T-helper 1 cell (primary cell): ENCODE measurements at places on chromosomes 4 and X.

GRCh38 chr4:132982151-132982550, 166.9 kb upstream of the PCDH10 start:
- no peak for DNase-seq

GRCh38 chr4:168659741-168660465, 163.1 kb downstream of the PALLD start:
- DNase-seq, result no peak

DNA sequence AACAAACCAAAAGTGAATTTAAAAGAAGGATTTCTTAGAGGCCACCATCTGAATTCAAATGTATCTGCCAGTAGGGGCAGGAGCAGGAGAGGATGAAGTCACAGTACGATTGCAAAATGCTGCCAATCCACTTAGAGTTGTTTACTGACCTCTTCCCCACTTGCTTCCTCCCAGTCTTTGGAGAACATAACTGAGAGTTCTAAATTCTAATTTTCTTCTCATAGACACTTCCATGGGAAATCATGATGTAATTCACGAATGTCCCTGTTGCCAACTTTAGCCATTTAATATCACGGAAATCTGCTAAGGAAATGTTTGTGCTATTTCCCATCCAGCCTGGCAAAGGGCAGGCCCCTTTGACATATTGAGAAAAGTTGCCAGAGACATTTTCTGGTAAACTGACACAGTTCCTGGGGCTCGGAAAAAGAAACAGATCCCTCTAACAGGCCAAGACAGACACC, 33.6 kb upstream of the NOCT start:
- DNase-seq, result no peak

DNA sequence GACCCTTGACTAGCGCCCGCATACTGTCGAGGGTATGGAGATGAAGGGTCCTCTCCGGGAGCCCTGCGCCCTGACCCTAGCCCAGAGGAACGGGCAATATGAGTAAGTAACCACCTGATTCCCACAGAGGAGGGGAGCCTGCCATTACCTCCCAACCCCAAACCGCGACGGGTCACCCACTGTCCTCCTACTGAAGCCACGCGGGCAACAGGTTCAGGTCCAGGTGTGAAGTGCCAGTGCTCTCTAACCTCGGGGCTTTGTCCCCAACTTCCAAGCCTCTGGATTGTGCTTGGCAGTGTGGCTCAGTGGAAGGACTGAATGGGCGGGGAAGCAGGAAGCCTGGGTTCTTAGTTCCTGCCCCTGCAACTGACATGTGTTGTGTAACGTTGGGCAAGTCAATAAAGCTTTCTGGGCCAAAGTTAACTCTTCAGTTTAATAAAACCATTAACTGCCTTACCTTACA, 694 bp downstream of the OCRL start:
- DNase-seq, result no peak

GRCh38 chr4:36214735-36215485, 29.4 kb downstream of the ARAP2 start:
- no peak for DNase-seq

DNA sequence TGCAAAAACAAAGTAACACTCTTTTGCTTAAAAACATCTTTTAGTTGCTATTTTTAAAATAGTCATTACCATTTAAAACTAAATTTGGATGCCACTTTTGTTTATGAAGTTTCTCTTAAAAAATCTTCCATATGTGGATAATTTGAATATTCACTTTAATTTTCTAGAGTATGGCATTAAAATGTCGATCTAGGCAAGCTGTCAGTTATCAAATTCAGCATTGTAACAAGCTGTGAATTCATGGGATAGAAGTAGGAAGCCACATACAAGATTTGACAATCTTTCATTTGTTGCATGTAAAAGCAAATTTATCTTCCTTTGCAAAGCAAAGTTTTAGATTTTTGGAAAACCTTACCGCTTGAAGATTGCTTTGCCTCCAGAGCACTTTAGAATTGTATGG, 191.5 kb downstream of the ARHGAP10 start:
- no peak for DNase-seq

DNA sequence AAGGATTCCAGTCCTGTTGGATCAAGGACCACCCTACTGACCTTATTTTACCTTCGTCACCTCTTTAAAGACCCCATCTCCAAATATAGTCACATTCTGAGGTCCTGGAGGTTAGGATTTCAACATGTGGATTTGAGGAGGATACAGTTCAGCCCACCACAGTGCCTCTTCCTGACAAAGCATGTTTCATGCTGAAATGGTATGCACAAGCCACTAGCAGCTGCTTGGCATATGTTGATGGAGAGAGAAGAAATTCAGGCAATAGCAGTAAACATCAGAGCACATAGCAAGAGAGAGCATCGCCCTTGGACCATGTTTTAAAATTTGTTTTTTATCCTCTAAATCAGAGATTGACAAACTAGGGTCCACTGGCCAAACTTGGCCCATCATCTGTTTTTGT, 172.1 kb downstream of the PRKX start:
- DNase-seq, result no peak

GRCh38 chr4:184433258-184433892, 41.0 kb downstream of the IRF2 start:
- DNase-seq, result no peak

DNA sequence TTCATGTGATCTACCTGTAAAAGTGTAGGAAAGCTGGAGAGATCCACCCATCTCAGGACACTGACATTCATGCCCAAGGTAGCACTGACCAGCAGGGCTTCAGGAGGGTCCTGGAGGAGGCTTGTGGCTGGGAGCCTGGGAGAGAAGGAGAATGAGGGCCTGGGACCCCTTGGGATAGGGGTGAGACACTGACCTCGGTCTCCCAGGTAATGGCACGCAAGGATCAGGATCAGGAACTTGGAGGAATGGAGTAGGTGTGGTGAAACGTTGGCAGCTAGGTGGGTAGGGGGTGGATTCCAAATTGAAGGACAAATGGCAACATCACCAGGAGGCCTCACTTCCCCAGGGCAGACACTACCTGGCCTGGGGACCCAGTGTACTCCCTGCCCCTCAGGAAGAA, 12.4 kb upstream of the RGS12 start:
- DNase-seq, result no peak

DNA sequence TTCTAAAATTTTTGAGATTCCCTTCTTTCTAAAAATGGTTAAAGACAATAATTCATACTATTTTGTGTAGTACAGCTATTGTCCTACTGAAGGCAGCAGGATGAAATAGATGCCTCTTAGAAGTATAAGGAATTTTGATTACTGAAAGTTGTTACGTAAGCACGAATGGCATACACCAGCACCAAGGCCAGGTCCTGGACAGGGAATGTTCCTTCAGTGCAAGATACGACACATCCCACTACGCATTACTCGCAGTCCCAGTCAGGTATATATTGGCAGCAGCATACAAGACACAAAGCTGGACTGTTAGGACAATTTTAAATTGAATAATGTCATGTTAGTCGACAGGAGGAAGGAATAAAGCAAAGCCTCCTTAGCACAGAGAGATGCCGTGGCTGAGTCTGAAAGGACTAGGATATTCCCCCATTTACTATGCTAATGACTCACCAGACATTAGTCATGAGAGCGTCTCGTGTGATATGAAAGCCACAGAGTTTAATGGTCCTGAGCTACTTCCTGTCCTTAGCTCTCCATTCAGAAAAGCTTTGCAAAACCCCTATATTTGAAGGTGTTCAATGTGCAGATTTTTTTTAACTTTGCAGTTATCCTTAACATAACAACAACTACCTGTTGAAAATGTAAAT, 504.3 kb downstream of the FAM133A start:
- DNase-seq, result no peak

- no peak for DNase-seq
These were observed 1.7 kb downstream of the UNC5C start for GRCh38 chr4:95546866-95547714.

- no peak for DNase-seq
These were observed 15.1 kb downstream of the MCF2 start for GRCh38 chrX:139692908-139693307.

DNA sequence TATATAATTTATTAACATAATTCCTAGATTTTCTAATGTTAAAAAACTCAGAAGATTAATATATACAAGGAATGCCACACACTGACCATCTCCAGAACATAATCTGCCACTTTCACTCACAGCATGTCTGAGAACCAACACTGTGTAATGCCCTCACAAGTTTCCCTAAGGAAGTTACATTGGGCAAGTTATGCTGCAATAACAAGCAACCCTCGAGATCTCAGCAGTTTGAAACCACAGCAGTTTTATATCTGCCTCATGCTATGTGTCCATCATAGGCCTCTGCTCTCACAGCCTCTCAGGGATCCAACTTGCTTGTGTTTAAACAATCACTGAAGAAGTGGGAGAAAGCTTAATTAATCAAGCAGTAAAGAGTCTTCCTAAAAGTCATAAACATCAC, 250.0 kb upstream of the SLC7A11 start:
- DNase-seq, result no peak

DNA sequence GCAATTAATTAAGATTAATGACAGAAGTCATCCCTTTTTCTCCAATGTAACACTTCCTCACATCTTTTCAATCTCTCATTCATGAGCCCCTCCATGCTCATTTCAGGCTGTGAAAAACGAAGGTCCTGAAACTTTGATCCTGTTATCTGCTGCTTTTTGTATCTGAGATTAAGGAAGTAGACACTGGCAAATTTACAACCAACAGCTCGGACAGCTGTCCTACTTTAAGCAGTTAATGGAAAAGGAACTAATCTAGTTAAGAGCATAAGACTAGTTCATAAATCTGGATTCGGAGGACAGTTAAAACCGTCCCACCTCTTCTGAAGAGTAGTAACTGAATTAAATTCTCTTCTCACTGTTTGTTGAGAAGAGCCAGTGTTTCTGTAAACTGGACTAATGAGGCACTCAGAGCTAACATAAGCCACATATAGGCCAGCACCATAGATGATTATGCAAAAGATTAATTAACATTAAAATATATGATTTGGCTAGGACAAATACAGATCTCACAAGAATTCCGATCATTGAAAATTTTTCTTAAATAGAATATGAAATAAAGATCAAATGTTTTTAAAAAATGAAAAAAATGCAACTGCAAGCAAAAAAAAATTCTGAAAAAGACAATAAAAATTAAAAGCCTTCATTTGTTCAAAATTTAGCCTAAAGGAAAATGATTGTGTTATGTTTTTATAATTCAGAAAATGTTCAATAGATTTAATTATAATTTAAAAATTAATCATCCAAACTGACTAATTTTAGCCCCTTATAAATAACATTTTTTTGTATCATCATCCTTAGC, 114.4 kb downstream of the ANTXR2 start:
- no peak for DNase-seq

- peak; percentile 44 for DNase-seq
These were observed 43.7 kb downstream of the NSG1 start for GRCh38 chr4:4430492-4431195.

GRCh38 chr4:169096221-169096620, 86.2 kb upstream of the CBR4 start:
- DNase-seq, result no peak

DNA sequence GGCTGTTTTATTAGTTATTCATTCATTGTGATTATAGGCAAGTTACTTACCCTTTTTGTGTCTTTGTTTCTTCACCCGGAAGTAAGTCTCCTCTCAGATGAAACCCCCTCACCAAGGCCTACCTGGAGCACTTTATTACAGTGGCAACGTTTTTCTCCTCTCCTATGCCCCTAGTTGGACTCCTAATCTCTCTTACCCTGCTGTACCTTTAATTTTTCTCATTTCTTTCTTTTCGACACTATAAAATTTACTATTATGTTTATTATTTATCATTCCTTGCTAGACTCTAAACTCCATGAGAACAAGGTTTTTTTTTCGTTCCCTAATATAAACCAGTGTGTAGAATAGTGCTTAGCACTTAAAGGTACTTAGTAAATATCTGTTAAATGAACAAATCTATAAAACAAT, 17.5 kb downstream of the STAP1 start:
- DNase-seq, result no peak

DNA sequence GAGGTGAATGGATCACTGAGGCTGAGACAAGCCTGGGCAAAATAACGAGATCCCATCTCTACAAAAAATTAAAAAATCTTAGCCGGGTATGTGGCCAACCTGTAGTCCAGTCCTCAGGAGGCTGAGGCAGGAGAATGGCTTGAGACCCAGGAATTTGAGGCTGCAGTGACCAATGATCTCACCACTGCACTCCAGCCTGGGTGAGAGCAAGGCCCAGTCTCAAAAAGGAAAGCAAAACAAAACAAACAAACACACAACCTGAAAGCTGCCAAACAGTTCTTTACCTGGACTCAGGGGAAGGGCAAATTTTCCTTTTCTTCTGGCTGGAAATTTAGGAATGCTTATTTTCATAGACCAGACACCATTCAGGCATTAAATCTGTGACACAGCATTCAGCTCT, 163.1 kb upstream of the FAT1 start:
- DNase-seq, result no peak

- no peak for DNase-seq
These were observed 47.3 kb upstream of the C1GALT1C1 start for GRCh38 chrX:120677004-120677652.

GRCh38 chrX:135543924-135544323, 23.5 kb downstream of the INTS6L start:
- no peak for DNase-seq

DNA sequence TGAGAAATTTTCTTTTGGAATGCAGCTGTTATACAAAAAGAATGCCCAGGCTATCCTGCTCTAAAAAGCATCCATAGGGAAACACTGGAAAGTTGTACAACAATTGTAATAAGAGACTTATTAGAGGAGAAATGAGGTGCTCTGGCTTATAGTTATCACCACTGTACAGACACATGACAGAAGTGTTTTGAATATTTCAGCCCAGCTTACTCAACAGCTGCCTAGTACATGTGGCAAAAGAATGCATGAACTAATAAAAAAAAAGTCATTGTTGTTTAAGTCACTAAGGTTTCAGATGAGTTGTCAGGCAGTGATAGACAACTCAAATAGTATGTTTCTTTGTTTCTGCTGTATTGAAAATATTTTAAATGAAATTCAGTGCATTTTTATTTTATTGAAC, 307.7 kb downstream of the GPM6A start:
- DNase-seq, result no peak

- no peak for DNase-seq
These were observed 124.9 kb upstream of the CYSLTR1 start for GRCh38 chrX:78452356-78452755.

DNA sequence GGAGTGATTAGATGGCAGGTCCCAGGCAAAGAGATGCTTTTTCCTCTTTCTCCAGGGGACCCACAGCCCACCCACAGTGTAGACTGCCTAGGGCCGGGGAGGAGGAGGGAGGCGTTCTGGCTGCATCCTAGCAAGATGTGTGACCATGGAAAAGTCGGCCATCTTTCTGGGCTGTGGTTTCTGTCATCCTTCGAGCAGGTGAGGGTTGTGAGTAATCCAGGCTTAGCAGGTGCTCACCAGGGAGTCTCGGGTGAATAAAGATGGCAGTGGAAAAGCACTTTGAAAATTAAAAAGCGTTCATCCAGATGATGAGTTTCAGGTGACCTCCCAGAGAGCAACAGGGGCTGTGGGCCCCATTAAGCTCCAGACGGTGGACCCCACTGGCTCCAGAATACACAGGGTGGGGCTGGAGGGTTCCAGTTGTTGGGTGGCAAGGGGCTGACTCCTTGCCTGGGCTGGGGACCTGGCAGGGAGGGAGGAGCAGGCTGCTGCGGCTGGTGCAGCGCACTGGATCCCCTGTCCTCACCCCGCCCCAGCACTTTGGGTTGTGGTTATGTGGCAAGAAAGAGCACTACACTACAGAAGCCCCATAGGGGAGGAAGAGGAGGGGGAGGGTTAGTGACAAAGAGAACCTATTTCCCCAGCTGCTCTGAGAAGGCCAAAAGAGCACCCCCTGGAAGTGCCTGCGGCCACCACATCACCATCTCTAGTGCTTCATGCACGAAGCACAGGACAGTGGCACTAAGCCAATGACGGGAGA, 23.7 kb downstream of the ELF4 start:
- DNase-seq, result peak; percentile 55

- no peak for DNase-seq
These were observed 244.7 kb downstream of the SLC7A11 start for GRCh38 chr4:137997496-137997895.

GRCh38 chr4:79763486-79764075, 309.4 kb downstream of the ANTXR2 start:
- no peak for DNase-seq
